ENCODE measurements at places on chromosomes 16 and 17. TPM values are rescaled to one million over a fixed set of nuclear protein-coding genes. Genes with fewer than 3 reads are reported as not detected.

Gene CDH1
- not detected for polyA plus RNA-seq

DNA sequence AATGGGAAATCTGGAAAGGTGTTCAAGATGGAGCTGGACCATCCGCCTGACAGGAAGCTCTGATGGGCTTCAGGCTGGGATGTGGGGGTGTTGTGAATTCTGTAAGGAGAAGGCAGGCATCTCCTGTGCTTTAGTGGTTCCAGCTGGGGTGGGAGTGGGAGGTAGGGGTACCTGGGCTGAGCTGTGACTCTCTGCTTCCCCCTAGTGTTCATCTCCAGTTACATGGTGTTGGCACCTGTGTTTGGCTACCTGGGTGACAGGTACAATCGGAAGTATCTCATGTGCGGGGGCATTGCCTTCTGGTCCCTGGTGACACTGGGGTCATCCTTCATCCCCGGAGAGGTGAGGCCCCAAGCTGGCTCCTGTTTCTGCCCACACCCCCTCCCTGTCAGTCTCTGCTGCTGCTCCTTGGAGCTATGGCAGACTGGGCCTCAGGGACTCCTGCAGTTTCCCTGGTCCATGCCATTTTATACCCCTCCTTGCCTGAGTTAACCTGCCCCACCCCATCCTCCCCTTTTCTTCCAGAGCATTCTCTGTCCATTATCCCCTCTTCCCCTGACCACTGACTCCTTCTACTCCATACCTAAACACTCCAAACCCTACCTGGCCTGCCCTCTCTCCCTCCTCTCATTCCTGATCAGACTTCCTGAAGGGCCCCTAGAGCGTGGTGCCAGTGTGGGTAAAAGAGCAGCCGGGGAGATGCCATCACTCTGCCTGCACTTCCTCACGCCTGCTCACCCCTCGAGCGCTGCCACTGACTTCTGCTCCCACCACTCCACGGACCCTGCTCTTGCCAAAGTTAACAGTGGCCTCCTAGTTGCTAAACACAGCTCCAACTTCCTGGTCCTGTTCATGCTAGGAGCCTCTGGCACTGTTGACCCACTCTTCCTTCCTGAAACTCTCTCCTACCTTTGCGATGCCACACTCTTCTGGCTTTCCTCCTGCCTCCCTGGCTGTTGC is 3.4 kb downstream of the SPNS1 start:
- H3K27me3 ChIP-seq: no peaks in the 10 kb centered on the region
- H3K4me1 ChIP-seq: no peaks in the 10 kb centered on the region
- H3K27ac ChIP-seq: no peak overlapping the region
- peaks cover 35% of the 10 kb centered on the region for H3K36me3 ChIP-seq
- H3K4me3 ChIP-seq: no peak overlapping the region

GRCh38 chr17:43353393-43353792 is 45.4 kb upstream of the ARL4D start:
- no peaks in the 10 kb centered on the region for H3K27me3 ChIP-seq
- no peak overlapping the region for H3K27ac ChIP-seq
- peaks cover 7% of the 10 kb centered on the region for H3K4me1 ChIP-seq
- DNase-seq: no peak
- no peak overlapping the region for H3K4me3 ChIP-seq
- H3K36me3 ChIP-seq: no peaks in the 10 kb centered on the region

DNA sequence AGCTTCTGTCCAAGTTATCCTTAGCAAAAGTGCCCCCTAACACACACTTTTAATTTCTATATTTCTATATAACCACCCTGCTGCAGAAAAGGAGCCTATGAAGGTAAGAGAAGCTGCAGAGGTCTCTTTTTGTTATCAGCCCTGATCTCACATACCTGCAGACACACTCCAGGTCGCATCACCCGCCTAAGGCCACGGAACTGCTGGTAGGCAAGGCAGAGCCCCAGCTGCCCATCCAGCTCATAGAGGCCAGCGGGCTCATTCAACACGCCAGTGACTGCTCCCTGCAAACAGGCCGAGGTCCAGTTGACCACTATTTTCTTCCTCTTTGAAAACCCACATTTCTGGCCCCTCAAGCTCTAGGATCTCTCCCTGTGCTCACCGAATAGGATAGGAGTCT is 12.2 kb downstream of the CTC1 start:
- no peaks in the 10 kb centered on the region for H3K4me1 ChIP-seq
- no peaks in the 10 kb centered on the region for H3K27me3 ChIP-seq
- H3K27ac ChIP-seq: no peak overlapping the region
- DNase-seq: no peak

- H3K36me3 ChIP-seq: no peaks in the 10 kb centered on the region
- DNase-seq: peak; percentile 55
- peaks cover 11% of the 10 kb centered on the region for H3K4me1 ChIP-seq
- H3K27ac ChIP-seq: no peak overlapping the region
- no peaks in the 10 kb centered on the region for H3K27me3 ChIP-seq
- no peak overlapping the region for H3K4me3 ChIP-seq
Measured at GRCh38 chr17:65170839-65171238, 33.7 kb downstream of the RGS9 start.

GRCh38 chr17:59469786-59470485 is 95.5 kb upstream of the DHX40 start:
- H3K27me3 ChIP-seq: peaks cover 13% of the 10 kb centered on the region
- DNase-seq: no peak
- no peak overlapping the region for H3K27ac ChIP-seq
- H3K36me3 ChIP-seq: no peaks in the 10 kb centered on the region
- H3K4me1 ChIP-seq: no peaks in the 10 kb centered on the region

GRCh38 chr17:72600934-72601333 is 480.1 kb downstream of the SOX9 start:
- DNase-seq: peak; percentile 80
- no peak overlapping the region for H3K4me3 ChIP-seq
- no peaks in the 10 kb centered on the region for H3K27me3 ChIP-seq
- H3K27ac ChIP-seq: no peak overlapping the region
- H3K4me1 ChIP-seq: peaks cover 16% of the 10 kb centered on the region
